ENCODE measurements at places on chromosomes 2 and 18.
A peak's percentile ranks its signal among the peaks of the same experiment; 100 is the strongest.

DNA sequence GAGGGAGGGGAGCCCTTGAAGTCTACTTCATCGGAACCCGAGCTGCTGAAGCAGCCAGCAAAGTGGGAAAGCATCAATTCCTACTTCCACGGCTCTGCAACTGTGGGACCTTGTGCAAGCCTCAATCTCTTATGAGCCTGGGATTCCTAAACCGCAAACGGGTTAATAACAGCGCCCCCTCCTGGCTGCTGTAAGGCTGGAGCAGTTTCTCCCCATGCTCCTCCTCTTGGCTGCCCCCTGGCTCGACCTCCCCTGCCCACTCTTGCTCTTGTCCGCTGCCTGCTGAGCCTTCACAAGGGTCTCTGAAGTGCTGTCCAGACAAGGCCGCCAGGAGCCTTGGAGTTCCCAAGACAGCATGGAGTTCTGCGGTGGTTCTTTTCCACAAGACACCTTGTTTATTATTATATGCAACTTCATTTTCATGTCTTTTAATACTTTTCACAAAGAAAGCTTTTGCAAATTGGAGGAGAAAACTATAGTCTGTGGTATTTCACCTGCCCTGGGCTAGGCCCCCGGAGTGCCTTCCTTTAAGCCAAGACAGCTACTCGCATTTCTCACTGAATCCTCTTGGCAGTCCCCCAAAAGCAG lies 157.2 kb downstream of the DDX1 start:
- no peak for DNase-seq

DNA sequence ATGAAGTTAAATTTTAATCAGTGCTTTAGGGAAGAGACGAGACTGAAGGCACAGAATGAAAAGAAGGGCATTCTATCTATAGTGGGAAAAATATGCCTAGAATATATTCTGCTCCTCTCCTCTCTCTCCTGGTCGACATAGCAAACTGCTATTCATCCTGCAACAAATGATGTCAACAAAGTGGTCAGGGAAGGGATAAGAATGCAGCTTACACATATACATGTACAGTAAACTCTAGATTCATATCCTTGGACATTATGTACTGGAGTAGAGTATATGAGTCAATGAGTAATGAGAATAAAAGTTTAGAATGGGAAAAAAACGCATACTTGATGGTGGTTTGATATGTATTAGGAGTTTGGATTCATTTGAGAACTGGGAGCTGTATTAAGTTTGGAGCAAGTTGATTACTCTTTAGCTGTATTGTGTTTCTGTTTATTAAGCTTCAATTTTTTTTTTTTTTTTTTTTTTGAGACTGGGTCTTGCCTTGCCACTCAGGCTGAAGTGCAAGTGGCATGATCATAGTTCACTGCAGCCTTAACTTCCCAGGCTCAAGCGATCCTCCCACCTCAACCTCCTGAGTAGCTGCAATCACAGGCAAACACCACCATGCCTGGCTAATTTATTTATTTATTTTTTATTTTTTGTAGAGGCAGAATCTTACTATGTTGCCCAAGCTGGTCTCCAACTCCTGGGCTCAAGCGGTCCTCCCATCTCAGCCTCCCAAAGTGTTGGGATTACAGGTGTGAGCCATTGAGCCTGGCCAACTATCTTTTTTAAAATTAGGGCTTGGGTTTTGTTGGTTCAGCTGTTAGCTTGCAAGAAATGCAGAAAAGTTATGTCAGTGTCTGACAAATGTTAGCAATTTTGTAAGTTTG lies 53.8 kb downstream of the STAT1 start:
- DNase-seq = no peak

DNA sequence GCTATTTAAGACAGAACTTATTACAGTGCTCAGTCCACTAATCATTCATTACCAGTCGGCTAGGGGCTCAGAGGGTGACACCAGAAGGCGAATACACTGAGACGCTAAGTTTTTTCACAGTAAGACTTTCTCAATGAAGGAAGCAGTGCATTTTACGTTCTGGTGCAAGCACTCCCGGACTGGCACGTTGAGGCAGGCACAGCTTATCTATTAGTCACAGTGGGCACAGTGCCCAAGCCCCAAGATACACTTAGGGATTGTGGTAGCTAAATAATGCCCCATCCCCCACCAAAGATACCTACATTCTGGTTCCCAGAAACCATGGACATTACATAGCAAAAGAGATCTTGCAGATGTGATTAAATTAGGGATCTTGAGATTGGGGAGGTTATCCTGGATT lies 32.6 kb upstream of the BCL11A start:
- DNase-seq = no peak

GRCh38 chr2:168155046-168155445 lies 92.3 kb downstream of the STK39 start:
- no peak for DNase-seq

DNA sequence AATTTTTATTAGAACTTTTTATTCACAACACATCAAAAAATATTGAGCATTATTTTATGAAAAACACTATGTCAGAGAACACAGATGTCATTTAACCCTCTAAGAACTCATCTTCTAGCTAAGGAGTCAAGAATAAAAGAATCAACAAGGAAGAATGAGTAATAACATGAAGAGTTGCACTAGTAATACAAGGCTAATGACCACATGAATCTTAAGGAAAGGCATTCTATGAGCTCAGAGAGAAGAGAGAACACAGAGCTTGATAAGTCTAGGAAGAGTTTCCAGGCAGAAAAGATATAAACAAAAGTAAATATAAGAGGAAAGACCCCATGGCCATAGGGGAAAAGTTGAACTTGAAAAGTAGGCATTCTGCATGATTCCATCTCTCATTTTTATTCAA lies 166.5 kb downstream of the MAIP1 start:
- no peak for DNase-seq

DNA sequence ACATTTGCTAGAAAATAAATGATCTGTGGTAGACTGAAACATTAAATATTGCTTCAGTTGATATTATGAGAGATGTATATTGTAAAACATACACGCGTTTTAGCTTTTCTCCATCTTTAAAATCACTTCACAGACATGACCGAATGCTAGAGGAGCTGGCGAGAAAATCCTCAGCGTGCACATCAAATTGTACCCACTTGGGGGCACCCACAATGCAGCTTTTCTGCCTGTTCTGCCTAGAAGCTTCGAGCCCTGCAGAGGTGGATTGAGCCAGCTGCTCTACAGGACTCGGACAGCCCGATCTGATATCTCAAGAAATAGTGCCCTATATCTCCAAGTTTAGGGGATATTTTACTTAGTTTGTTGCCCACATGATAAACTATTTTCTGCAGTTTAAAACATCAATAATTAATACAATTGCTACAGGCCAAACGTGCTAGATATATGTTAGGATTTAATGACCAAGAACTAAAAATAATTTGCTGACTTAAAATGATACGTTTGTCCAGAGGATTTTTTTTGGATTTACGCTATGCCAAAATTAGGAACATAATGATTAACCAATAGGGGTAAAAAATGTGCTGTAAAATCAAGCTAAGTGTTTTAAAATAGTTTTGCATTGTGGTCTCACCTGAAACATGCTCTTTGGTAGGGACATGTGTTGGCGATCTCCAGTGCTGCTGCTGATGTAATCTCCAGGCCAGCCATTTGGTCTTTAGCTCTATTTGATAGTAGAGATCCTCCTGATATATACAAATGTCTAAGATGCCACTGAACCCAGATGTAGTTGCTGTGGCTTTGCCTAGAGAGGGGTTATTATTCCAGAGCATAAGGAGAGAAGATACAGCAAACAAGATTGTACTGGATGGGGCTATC lies 22.3 kb upstream of the ATP5MC3 start:
- peak; percentile 43 for DNase-seq

GRCh38 chr18:45349467-45349866 lies 265.8 kb upstream of the SLC14A2 start:
- DNase-seq = no peak

DNA sequence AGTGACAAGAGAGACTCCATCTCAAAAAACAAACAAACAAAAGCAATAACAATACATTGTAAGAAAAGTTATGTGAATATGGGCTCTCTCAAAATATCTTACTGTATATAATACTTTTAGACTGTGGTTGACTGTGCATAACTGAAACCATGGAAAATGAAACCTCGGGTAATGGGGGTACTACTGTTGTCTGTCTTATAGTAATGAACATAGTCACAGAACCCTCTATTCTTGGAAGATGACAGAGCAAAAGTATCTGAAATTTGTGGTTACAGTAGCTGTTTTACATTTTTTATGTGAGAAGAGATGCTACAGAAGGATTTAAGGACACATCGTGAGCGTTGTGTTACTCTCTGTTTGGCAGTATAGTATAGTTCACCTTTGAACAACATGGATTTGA lies 60.5 kb downstream of the MAP4K4 start:
- DNase-seq = no peak

Data from DMS 273 treated with DMSO at 0.1 percent for 48 hours (cell line).